Activated T-helper 2 cell treated with anti-CD3 and anti-CD28 coated beads, Interferon-gamma antibody, Interleukin-2, Interleukin-4, amounts not matched to agents 10 μg/mL and 5 μg/mL and 100 μg/mL, durations not matched to agents 14 hours and 24 hours and 36 hours (primary cell): ENCODE measurements at places on chromosomes 3 and 15. TPM values are rescaled to one million over a fixed set of nuclear protein-coding genes. Genes with fewer than 3 reads are reported as not detected.

- DNase-seq, result no peak
Observed at GRCh38 chr3:181561139-181562031, 150.3 kb upstream of the SOX2 start.

DNA sequence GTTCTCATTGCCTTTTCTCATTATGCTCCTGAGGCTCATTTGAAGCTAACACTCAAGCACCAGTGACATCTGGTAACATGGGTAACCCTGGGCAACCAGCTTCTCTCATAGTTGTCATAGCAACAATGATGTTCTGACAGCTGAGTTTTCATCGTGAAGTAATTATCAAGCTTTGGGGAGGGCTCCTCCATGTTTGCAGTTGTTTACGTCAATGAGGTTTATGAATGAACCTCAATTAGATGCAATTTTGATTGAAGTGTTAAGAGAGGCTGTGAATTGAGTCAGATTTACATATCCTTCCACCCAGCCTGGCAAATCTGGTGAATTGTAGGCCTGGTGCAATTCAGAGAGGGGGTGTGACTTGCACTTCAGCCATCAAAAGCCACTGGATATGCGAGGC lies 119.3 kb upstream of the CHD2 start:
- DNase-seq, result no peak

DNA sequence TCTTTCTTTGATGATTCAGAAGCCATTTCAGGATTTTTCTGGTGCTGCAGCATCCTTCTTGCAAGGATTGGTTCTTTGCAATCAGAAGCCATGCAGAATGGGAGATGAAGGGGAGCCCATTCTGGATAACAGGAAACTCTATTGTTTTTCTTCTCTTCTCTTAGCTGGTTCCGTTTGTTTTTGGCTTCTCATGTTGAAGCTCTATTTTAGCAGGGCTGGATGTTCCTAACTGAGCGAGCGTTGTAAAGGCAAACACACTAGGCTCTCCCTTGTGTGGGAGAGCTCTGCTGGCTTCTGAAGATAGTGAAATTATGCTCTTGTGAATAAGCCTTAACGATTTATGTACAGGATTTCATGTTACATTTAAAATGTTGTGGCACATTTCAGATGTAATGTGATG lies 8.3 kb downstream of the CACNA1D start:
- no peak for DNase-seq

- DNase-seq, result no peak
Observed at GRCh38 chr15:39321977-39322376, 258.9 kb upstream of the THBS1 start.

The MRPL3 gene
- total RNA-seq, result 149 and 157 TPM in 2 replicates

The LSM3 gene
- 15.1 and 18.3 TPM in 2 replicates for total RNA-seq
